Activated CD8-positive, alpha-beta memory T cell treated with anti-CD3 and anti-CD28 coated beads for 1 hour (primary cell): ENCODE measurements at places on chromosomes 4 and X.

- peak; percentile 73 for DNase-seq
These were observed 35.1 kb downstream of the PNMA5 start for GRCh38 chrX:152958524-152959465.

DNA sequence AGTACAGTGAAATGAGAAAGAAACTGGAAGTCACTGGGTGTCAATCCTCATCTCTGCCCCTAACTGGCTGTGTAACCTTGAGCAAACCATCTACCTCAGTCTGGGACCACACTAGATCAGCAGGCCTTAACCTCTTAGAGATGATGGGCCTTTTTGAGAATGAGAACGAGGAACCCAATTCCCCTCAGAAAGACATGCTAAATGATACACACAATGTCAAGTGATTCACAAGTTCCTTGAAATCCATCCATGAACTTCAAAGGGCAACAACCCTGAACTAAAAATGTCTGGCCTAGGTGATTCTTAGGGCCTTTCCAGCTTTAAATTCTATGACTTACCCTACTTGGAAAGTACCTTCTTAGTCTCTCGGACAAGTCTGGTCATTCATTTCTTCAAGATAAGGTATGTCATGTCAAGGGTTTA, 47.4 kb downstream of the ACSL4 start:
- DNase-seq = no peak

- DNase-seq = no peak
These were observed 45.5 kb upstream of the FAM241A start for GRCh38 chr4:112099701-112100297.

GRCh38 chrX:34294665-34295064, 162.6 kb upstream of the FAM47A start:
- no peak for DNase-seq

- DNase-seq = no peak
These were observed 23.3 kb upstream of the LAMTOR3 start for GRCh38 chr4:99917575-99917974.

- DNase-seq = peak; percentile 99
These were observed 393 bp downstream of the GTPBP6 start for GRCh38 chrX:318068-318738.

DNA sequence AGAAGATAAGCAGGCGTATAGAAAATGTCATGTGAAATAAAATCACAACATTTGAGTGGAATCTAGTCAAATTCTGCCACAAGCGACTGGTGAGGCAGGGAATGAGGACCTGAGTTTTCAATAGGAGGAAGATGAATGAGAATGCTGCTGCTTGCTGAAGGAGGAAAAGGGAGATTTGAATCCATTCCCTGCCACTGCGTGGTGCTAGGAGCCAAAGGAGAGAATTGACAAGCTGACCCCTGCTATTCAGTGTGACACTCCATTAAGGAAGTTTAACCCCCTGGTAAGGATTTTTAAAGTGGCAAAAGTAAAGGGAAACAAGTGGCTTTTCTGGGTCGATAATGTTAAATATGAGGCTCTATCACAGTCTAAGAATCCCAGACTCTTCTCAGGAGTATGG, 314.0 kb downstream of the NAF1 start:
- DNase-seq = no peak

- DNase-seq = no peak
These were observed 2.0 kb downstream of the ABLIM2 start for GRCh38 chr4:8156617-8157016.

GRCh38 chr4:114015444-114015899, 36.0 kb upstream of the ARSJ start:
- no peak for DNase-seq

- no peak for DNase-seq
These were observed 126.6 kb upstream of the NDST3 start for GRCh38 chr4:117907646-117908045.

DNA sequence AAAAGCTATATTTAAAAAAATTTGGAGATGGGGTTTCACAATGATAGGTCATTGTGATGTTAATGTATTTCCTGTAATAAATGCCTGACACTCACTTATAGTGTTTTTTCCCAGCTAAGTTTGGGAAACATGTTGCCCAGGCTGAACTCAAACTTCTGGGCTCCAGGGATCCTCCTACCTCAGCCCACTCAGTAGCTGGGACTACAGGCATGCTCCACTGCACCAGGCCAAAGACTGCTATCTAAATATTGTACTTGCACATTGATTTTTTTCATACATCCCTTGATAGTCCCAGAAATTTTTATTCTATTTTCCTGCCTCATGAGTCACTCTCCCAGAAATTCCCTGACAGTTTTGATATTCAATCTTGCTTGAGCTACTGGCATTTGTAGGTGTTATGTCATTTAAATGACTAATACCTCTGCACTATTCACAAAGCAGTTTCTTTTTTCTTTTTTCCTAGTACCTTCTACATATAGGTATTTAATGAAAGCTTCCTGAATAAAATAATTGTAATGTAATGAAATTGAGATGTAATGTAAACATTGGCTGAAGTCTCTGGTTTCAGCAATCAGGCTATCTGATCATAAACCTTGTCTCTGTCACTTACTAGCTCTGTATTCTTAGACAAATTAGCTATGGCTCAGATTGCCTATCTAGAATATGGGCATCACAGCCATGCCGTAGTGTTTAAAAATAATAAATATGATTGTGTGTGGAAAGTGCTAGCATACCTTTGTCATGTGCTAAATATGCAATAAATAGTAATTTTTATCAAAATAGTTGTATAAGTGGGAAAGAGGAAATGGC, 1973.0 kb upstream of the AGA start:
- DNase-seq = no peak

DNA sequence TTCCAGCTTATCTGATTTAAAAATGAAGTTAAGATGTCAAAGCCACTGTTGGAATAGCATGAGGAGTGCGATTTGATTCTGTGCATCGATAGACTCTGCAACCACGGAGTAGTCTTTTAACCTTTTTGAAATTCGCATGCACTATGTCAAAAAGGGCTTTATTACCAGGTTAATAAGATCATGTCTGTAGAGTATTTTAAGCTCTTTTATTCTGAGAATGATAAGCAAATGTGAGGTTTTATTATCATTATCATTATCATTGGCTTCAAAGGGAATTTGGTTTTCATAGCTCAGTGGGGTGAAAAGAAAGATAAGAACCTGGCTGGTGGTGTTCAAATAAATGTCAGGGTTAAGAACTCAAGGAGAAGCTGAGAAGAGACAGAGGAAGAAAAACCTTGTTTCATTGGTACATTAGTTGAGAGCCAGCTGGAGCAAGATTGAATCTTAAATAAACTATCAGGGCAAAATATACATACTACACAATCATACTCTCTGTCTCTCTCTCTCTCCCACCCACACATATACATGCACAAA, 102.6 kb downstream of the MMRN1 start:
- no peak for DNase-seq

- no peak for DNase-seq
These were observed 102.3 kb downstream of the ADRA2C start for GRCh38 chr4:3868211-3869173.

DNA sequence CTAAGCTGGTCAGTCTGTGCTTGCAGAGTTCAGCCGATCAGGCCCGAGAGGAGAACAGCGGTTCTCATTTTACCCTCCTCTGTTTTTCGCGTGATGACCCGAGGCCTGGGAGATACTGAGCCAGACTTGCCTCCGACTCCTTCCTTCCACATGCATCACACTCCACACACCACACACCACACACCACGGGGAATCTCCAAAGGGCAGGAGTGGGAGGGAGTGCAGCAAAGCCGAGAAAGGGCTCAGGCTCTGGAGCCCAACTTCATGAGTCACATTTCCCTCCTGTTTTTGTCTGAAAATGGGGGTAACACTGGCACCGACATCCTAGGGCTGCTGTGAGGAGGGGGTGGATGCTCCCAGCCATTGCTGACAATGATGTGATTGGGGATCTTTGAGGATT, 38.9 kb downstream of the TKTL1 start:
- DNase-seq = no peak

DNA sequence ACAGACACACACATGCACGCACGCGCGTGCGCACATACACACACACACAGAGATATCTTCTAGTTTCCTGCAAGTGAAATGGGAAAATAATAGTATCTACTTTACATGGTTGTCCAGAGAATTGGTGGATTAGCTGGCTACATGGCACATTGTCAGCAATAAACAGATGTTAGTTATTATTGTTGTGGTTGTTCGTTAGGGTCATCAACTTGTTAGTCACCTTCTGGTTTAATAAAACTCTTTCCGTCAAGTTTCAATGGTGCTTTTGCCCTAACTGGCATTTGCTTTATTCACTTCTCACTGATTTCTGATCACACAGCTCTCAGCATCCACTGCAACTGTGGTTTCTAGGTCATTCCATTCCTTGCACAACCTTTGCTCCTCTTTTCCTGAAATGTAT, 25.4 kb upstream of the RASL11B start:
- no peak for DNase-seq

DNA sequence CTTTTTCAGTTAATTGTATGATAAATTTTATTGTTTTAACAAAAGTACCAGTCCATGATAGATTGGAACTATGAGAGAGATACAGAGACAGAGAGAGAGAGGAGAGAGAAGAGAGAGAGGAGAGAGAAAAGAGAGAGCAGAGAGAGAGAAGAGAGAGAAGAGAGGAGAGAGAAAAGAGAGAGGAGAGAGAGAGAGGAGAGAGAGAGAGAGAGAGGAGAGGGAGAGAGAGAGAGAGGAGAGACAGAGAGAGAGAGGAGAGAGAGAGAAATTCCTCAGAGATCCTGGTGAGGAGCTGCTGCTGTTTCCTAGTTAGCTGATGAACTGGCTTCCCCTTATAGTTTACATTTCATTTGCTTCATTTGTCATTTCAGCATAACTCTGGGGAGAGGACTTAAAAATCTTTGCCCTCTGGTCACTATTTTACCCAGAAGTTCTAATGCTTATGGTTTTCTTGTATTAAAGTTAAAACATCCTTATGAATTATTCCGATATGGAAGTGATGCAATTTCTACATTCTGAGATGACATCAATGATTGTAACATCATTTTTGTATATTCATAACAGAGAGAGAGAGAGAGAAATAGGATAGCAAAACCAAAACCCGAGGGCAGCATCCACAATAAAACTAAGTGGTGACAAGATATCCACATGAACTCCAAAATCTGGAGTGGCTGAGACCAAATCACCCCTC, 10.8 kb downstream of the CTAG1A start:
- DNase-seq = no peak

DNA sequence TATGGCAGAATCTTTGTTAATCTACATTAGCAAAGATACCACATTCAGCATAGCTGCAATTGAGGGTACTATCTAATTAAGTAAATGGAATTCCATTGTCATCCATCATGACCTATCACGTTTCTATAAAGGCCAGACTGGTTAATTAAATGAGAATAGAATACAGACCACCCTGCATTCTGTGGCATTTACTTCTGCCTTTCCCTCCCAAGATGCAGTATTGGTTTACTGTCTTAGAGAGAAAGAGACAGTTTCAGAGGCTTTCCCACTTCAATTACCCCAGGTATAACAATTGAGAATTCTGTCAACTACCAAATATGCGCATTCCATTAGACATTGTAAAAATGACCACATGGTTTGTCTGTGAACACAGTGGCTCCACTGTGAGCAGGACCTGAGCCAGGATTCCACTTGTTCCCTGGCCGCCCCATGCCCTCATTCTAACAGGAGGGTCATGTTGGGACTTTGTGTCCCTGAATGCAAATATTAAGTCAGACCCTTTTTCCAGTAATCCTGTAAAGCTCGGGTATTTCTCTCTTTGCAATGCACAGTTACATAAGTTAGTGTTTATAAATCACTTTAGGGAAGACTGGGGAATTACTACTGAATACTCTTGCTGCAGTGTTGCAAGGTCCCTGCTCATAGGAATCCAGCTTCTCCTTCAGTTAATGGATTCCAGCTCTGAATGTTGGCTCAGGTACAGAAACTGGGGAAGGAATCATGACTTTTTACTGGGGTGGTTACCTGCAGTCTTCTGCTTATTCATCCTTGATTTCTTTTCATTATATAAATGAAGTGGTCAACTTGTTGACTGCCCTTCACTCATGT, 261.0 kb downstream of the PDGFC start:
- DNase-seq = no peak

- DNase-seq = no peak
These were observed 179.6 kb upstream of the TENM3 start for GRCh38 chr4:182063651-182064050.

DNA sequence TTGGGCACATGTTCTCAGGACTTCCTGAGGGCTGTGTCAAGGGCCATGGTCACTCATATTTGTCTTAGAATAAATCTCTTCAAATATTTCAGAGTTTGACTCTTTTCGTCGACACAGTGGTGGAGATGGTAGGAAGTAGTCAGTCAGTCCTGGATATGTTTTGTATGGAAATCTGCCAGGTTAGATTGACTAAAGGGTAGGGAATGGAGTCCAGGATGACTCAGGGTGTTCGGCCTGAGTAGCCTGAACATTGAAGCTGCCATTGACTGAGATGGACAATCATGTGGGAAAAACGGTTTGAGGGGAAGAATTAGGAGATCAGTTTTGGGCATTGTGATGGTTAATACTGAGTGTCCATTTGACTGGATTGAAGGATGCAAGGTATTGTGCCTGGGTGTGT, 177.1 kb upstream of the CENPE start:
- DNase-seq = no peak

DNA sequence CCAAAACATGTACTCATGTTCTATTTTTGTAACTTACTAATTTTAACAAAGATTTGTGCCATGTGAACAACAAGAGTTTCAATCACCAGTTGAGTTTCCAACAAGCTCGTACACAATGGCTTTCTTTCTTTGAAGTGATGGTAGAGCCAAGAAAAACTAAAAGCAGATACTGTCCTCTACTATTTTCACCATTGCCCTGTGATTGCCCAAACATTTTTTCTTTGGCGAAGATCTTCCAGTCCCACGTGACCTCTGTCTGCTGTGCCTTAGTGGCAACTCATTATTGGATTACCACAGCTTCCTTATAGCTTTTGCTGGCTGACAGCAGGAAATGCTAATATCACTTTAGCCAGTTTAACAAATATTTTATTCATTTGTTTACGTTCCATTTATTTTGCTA, 1147.1 kb downstream of the STIM2 start:
- no peak for DNase-seq

GRCh38 chr4:87584222-87584908, 24.0 kb upstream of the DSPP start:
- DNase-seq = no peak

DNA sequence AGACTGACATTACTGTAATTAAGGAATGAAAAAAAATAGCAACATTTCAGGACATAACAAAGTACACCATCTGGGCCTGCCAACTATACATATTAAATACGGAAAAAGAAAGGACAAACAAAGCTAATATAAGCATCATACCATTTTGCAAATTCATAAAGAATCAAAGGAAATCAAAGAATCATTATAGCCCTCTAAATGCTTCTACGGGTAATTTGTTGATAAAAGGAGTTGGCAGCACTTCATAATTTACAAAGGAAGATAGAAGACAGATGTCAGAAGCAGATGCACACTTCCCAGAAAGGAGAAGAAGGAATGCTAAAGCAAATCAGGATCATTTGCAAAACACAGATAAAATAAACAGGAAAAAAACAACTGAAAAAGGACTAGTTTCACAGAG, 1757.3 kb downstream of the PCDH7 start:
- no peak for DNase-seq

DNA sequence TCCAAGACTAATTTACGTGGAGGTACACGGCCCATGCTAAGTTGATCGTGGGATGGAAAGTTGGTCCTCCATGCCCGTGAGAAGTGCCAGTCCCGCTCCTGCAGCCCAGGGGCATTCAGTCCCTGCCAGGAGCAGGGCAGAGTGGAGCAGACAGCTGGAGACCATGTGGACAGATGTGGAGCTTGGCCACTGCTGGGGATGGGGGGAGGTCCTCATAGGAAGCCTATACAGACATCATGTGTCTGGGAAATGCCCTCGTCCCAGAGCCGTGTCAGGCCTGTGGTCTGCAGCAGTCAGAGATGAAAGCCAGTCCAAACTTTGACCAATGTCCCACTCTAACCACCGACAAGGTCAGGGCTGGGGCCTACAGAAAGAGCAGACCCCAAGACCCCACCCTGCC, 118.4 kb downstream of the CPZ start:
- no peak for DNase-seq
